ENCODE measurements at places on chromosomes 6 and 20.

DNA sequence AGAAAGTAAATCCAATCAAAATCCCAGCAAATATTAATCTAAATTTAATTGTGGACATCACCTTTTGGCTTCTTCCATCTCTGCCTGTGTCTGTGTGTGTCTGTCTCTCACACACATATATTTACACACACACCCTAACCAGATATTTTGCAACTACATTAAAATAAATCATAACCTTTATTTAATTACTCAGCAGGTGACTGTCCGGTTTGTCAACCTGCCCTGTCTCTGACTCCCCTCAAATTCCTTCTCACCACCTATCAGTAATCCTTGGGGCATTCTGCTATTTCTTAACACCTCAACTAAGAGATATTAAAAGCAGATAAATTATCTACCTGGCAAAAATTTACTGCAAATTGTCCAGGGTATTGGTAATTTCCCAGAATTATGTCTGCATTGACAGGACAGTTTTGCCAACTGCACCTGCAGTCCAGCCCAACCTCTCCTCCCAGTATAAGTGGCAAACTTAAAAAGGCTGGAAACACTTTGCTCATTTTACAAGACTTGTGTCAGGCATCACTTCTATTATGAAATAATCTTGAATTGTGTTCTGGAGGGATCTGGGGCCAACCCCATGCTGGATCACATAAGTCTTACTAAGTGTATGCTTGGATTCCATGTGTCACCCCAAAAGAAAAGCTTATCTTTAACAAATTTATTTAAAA lies 216.1 kb downstream of the GMDS start:
- DNase-seq = no peak

- DNase-seq = no peak
Measured at GRCh38 chr20:5448449-5449118, 131.8 kb upstream of the PROKR2 start.

GRCh38 chr6:84652356-84653026 lies 111.9 kb downstream of the TBX18 start:
- DNase-seq = no peak

GRCh38 chr20:46325789-46326188 lies 17.5 kb upstream of the CDH22 start:
- no peak for DNase-seq

GRCh38 chr20:45545754-45546453 lies 1.3 kb downstream of the EPPIN start:
- no peak for DNase-seq

DNA sequence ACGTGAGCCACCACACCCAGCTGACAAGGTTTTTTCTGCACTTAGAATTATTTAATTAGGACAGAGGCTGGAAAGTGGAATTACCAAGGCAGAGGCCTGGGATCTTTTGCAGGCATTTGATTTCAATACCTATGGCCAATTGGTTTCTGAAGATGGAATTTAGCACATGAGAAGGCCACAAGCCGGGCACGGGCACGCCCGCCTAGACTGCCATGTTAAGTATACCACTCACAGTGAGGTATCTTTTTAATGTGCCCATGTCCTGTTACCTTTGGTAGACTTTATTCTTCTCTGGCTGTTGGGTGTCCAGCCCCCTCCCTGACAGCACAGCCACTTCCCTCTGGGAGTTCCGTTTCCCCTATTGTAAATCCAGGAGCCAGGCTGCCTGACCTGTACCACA lies 18.0 kb upstream of the TAF8 start:
- no peak for DNase-seq
